ENCODE measurements at places on chromosomes 2 and 18.

DNA sequence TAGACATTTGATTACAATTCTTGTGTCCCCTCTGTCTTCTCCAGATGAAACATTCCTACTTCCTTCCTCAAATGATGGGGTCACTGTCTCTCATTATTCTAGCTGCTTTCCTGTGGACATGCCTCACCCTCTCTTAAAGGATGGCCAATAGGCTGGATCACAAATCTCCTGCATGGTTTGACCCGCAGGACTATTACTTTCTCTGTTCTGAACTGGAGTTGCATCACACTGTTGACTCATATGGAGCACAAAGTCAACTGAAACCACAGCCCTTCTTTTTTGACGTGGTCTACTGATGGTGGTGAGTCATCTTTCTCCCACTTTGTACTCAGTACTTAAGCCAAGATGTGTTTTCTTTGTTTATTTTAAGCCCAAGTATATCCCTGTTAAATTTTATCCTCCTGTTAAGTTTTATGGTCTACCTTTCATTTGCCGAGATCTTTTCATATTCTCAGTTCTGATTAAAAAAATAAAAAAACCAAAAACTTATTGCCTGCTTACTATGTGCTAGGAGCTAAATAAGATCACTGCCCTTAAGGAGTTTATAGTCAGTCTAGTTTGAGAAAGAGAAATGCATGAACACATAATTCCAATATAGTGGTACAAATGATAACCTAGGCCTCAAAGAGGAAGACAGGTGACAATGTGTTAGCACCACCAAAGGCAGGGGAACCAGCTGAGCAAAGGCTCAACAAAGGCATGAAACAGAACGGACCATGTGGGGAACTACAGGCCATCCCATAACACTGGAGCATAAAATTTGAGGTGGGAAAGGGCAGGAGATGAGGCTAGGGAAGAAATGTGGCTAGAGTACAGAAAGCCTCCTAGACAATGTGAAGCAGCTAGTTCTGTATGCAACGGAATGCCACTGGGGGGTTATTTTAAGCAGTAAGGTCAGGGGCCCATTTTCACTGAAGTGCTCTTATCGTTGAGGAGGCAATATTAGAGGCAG, 67.6 kb upstream of the ZFP36L2 start:
- DNase-seq = no peak

- DNase-seq = no peak
Observed at GRCh38 chr2:173989884-173990215, 24.7 kb upstream of the SP3 start.

DNA sequence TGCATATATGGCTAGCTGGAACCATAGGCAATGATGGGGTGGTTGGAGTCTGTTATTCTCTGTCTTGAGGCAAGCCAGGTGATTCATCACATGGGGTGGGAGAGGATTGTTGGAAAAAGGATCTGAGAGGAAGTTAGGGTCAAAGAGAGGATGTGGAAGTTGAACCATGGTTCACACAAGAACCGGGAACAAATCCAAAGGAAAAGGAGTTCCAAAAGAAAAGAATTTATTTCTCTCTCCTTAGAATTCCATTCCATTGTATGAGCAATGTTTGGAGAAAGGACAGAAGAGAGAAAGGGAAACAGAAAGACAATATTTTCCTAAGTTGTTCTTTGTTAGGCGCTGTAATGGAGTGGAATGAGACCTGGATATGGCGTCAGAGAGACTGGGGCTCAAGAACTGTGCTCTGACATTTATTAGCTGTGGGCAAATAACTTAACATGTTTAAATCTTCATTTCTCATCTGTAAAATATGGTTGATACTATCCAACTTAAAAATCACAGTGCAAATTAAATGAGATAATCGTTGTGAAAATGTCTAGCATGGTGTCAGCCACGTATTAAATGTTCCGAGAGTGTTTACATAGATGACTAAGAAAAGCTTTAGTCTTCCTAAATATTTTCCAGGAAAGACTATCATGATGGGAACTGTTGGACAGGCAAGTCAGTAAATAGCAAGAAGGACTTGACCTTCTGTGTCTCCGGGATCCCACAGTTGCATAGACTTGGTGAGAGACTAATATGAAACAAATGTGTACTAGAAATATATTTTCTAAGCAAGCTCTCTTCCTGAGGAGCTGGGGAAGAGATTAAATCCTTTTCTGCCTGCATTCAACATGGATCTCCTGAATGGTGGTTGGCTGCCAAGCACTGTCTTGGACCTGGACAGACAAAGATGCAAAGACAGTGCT, 71.4 kb downstream of the TRIB2 start:
- no peak for DNase-seq

- no peak for DNase-seq
Observed at GRCh38 chr2:145256551-145256950, 736.6 kb upstream of the ZEB2 start.

DNA sequence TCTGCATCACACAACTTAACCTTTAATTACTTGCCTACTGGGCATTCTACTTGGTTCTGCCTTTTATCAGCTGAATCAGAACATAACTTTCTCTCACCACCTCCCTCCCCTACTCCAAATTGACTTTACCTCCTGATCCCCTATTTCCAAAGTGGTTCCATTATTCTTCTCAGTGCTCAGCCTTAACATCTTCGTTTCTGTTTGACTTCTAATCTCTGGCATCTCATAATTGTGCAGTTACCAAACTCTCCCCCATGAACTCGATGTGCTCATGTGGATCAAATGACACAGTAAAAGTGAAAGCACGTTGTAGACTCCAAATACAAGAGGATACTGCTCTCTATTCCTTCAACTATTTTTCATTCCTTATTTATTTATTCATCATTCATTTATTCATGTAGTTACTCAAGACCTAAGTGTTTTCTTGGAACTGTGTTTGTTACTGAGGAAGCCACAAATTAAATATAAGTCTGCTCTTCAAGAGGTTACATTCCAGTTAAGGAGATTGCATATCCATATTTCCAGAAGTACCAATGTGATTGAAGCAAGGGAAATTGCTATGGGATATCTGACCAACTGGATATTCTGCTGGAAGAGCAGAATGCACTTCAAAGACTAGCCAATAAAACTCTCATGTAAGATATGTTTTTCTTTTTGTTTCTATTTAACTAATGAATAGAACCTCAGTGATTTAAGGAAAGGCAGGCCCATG, 158.8 kb downstream of the TMEFF2 start:
- DNase-seq = no peak

DNA sequence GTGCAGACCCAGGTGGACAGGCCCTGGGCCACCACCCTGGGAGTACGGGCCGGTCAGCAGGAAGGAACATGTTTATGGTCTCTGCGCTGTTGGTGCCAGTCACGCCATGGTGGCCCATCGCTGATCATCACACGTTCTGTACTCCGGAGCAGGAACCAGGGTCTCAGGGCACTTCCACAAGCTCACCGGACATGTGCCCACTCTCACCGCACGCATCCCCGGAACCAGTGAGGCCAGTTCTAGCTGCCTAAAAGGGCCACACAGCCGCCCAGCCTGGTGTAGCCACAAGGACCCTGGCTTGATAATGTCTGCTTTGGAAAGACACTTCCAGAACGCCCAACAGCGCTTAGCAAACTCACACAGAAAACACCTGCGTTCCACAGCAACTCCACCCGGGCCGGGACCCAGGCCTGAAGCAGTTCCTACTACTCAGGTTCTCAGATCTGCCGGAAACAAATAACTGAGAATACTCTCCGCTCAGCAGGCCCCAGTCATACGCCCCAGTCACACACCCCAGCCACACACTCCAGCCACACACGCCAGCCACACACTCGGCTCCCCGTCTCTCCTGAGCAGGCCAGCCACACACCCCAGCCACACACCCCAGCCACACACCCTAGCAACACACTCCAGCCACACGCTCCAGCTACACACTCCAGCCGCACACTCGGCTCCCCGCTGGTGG, 123.3 kb downstream of the HDAC4 start:
- peak; percentile 3 for DNase-seq

DNA sequence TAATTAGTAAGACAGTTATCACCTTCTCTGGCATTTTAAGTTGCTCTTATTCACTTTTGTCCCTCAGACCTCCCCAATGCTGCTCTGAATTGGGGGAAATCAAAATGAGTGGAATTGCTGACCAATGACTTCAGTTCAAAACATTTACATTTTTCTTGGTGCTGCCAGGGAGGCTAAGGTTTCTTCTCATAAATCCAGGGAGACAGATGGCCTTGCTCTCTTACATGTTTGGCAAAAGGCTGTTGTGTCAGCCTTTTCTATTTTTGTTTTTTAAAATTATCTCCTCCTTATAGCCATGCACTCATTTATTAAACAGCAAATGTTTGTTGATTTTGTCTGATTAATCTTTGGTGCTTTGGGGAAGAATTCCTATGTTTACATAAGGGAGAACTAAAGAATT, 82.0 kb downstream of the GALNT13 start:
- DNase-seq = no peak

DNA sequence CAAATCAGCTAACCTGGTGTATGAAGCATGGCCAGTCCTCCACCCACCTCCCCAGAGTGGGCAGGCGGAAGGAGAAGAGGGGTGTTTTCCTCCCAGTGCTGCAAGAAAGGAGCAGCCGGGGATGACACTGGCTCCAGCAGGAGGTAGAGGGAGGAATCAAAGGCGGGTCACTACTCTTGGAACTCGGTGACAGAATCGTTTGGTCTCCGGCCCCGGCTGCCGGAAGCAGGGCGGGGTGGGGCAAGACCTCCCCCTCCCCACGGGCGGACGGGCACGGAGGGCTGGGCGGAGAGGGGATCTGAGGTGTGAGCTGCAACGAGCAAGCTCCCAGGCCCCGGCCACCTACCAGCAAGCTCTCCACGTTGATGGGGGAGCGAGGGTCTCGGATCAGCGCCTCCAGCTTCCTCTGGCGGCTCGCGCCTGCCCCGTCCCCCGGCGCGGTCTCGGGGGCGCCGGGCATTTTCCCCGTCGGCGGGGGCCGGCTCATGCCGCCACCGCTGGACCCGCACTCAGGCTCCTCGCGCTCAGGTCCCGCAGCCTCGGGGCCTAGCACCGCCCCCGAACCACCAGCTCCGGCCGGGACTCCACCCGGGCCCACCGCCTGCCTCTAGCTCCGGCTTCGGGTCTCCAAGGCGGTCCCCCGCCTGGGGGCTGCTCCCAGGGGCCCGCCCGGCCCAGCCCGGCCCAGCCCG, 640 bp downstream of the ROCK2 start:
- peak; percentile 14 for DNase-seq

DNA sequence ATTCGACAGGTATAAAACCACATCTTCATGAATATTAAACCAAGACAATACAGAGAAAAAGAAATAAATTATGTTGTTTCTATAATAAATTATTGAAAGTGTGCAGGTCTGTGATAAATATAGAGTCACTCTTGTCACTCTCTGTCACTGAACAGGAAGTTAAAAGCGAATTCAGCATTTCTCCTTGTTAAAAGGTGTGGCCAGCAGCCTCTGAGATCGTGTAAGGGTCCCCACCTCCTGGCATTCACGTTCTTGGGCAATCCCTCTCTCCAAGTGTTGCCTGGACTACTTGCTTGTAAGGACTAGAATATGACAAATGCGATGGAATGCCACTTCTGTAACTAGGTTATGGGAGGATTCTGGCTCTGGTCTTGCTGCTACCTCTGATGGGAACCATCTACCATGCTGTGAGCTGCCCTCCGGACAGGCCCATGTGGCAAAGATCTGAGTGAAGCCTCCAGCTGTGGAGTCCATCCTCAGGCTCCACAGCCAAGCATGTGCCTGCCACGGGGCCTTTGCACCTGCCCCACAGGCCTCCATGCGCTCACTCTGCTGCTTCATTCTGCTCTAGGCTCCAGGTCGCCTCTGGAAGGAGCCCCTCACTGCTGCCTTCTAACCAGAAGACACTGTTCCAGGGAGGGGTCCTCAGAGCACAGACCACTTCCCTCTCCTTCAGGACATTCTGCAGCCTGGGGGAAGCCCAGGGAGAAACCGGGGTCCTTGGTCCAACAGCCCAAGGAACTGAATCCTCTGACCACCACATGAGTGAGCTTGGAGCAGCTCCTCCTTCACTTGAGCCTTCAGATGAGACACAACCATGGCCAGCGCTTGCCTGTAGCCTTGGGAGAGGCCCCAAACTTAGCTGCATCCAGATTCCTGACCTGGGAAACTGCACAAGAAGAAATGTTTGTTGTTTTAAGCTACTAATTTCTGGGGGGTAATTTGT, 202.9 kb upstream of the HDAC4 start:
- DNase-seq = no peak

DNA sequence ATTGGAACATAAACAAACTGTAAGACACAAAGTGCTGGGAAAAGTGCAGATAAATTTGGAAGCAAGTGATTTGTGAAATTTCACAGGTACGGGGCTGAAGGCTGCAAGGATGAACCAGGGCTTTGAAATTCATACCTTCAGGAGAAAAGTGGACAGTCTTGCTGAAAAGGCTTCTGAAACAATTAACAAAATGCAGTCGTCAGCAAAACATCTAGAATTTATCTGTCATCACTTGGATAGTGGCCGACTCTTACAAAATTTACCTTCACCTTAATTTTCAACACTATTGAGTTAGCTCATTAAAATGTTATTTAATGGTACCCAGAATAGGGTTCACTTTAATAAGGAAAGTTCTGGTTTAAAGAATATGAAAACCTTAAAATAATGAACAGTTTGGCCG, 138.3 kb downstream of the SNTG2 start:
- no peak for DNase-seq

DNA sequence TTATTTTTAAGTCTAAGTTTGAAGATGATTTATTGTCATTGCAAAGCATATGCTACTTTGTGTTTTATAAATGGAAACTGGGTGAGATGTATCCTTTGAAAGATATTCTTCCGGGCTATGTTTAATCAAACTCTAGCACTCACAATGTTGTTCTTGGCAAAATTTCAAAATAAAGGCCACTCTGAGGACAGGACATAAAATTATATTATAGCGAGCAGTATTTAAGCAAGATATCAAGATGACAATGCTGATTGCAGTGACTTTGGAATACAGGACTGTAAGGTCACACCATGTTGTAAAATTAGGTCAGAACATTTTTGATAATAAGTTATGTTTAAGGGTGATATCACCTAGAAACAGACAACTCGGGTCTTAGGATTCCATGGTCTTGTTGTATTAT, 14.2 kb downstream of the RPRM start:
- no peak for DNase-seq

DNA sequence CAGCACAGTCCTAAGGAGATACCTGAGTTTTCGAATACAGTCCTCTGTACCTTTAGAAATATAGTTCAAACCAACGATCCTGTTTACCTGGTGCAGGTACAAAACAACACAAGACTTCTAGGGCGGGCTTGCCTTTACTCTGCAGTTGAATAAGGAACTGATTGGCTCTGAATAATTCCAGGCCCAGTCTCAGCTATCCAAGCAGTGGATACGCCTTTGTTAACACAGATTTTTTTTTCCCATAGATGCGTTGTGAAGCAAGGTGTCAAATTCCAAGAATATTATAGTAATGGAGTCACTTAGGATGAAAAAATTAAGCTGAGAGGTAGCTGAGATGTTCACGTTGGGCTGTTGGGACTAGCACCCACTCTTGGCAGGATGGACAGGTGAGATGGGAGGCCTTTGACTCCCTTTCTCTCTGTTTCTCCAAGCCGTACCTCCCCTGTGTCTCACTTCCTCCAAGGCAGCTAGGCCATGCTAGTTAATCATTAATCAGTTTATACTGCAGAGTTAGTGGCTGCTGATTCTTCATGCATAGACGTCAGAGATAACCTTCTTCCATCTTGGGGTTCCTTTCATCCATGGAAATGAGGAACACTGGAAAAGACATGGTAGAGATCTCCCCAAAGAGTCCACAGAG, 380.8 kb upstream of the ACVR2A start:
- DNase-seq = no peak

- no peak for DNase-seq
Observed at GRCh38 chr18:31274931-31275330, 43.0 kb upstream of the DSG1 start.
